ENCODE measurements at places on chromosomes 5 and 9.
A peak's percentile ranks its signal among the peaks of the same experiment; 100 is the strongest.

DNA sequence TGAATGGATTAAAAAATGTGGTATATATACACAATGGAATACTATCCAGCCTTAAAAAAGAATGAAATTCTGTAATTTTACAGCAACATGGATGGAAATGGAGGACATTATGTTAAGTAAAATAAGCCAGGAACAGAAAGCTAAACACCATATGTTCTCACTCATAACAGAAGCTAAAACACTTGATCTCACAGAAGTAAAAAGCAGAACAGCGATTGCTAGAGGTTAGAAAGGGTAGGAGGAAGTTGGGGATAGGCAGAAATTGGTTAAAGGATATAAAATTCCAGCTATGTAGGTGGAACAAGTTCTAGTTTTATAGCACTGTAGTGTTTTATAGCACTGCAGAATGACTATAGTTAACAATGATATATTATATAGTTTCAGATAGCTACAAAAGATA, 15.8 kb downstream of the MARCHF3 start:
- DNase-seq, result no peak

DNA sequence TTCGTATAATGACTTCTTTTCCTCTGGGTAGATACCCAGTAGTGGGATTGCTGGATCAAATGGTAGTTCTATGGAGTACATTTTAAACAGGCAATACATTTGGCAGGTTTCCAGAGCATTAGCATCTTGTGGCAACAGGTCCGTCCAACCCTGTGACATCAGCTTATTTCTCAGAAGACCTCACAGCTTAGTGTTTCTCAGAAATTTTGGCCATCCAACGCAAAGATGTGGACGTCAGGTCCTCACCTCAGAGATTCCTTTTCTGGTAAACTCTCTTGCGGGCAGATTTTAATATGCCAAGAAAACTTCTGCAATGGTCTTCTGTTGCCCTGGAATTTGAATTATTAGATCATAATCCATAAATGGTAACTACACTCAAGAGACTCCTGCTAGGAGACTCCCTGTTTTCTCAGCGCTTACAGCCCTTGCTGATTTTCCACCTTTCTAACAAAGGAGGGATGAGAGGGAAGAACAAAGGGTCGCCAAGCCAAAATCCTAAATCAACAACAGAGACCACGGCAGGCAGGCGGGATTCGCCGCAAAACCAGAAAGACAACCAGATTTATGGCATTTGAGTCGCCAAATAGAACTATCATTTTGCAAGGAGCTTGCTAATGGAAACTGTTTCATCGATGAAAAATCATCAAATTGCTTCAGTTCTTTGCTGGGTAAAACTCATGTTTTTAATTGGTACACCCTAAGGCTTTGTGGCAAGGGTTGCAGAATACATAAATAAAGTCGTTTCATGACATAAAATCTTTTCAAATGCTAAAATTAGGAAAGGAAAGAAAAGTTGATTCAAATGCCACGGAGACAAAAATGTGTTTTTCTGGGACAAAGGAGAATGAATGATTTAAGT, 34.1 kb upstream of the PLPP1 start:
- DNase-seq, result no peak

GRCh38 chr5:133381571-133382365, 230.6 kb downstream of the FSTL4 start:
- DNase-seq, result no peak

- DNase-seq, result no peak
Measured at GRCh38 chr9:101995231-101995630, 256.8 kb upstream of the GRIN3A start.

DNA sequence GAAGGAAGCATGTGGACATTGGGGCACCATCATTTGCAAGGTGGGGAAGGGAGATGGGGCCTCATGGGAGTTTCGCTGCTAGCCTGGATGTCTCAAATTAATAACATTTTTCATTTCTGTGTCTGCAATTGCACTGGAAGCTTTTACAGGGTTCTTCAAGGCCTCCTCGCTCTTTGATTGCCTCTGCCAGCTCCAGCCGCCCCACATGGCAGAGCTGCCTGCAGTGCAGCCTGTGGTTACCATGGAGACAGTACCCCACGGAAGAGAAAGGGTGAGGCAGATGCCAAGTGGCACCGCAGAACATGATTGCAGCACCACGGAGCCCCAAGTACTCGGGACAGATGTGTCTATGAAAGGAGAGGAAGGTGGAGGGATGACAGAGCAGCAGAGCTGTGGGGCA, 25.4 kb downstream of the CTNND2 start:
- no peak for DNase-seq

GRCh38 chr5:106262395-106262794, 1408.3 kb downstream of the EFNA5 start:
- DNase-seq, result no peak

DNA sequence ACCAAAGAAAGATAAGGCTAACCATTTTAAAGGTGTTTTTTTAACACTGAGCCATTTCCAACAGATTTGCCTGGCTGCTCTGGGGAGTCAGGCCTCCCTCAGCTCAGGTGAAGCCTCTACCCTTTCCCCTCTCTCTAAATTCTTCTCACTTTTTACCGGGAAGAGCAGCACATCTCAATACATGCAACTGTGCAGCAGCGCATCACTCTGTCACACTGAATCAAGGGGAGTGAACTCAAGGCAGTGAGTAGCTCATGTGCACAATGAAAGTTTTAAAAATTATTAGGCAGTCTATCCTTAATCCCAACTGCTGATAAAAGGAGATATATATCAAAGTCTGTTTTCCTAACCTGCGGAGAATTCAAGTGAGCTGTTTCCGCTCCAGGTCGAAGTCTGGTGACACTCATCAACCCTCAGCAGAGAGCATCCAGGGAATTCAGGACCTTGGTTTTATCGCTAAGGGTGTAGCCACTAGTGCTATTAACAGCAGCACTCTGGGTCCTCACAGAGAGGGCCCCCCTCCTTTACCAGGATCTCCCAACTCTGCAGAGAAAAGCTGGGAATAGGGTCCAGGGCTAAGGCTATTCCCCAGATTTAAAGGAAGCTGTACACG, 1.0 kb downstream of the CEMIP2 start:
- DNase-seq, result no peak

DNA sequence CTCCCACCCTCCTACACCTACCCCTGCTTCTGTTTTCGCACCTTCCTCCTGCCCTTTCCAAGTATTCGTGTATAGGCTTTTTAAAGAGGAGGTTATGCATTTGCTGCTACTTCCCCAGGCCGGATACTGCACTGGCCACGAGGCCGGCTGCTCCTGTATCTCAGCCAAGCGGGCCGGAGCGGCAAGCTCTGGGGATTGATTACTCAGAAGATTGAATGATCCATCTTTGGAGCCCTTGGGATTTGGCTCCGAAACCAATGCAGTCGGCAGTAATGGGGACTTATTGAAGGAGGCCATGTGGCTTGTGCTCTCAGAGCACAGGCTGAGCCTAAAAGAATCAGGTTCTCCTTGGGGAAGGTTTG, 405.3 kb downstream of the TLE4 start:
- DNase-seq, result no peak

DNA sequence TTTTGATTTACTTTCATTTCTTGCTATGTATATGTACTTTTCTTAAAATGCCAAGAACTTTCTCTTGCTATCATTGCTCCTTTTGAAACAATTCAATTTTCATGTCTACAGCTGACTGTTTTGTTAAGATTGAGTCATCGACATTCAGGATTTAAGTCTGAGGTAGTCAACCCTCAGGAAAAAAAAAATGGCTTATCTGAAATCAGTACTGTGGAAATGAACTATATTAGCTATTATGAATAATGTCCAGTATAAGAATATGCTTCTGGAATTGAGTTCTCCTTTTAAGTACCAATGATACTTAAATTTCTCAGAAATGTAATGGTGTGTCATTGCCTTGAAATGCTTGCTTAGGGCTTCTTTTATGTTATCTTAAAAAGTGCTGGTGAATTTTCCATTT, 37.9 kb downstream of the TNFAIP8 start:
- no peak for DNase-seq

DNA sequence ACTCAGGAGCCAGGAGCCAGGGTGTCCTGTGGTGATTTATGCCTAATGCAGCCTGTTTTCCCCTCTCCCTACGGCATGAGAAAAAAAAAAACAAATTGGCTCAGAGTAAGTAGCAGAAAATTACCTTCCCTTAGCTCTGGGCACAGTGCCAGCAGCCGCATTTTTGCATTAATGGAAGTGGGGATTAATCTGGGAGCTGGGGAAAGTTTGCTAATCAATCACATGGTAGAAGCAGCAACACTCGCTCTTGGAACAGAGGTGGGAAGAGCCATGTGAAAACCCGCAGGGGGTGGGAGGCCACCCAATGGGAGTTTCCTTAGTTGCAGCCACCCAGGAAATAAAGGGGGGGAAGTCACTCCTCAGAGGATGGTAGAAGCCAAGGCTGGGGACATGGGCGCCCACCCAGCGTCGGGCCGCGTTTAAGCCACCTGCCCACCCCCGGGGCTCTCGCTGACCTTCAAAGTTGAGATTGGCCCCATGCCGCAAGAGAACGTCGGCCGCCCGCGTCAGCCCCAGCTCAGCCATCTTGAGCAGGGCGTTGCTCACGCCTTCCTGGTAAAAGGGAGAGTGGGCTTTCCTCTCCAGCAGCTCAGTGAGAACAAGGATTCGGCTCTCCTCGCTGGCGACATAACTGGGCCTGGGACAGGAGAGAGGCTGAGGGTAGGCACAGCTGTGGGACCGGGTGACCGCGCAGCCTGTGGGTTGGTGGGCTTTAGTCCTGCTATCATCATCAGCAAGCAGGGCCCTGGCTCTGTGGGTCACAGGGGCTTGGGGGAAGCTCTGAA, 1.7 kb downstream of the ASB6 start:
- DNase-seq, result no peak

DNA sequence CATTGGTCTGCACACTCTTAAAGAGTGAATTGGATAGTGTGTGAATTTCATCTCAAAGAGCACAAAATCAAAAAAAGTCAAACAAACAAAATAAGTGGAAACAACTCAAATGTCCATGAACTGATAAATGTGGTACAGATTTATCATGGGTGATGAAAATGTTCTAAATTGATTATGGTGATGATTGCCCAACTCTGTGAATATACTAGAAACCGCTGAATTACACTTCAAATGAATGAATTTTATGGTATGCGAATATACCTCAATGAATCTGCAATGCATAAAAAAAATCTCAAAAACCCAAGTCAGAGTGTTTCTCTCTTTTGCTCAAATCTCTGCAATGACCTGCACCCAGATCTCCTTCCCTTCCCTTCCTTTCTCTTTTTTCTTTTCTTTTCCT, 64.0 kb downstream of the PRRC1 start:
- no peak for DNase-seq

DNA sequence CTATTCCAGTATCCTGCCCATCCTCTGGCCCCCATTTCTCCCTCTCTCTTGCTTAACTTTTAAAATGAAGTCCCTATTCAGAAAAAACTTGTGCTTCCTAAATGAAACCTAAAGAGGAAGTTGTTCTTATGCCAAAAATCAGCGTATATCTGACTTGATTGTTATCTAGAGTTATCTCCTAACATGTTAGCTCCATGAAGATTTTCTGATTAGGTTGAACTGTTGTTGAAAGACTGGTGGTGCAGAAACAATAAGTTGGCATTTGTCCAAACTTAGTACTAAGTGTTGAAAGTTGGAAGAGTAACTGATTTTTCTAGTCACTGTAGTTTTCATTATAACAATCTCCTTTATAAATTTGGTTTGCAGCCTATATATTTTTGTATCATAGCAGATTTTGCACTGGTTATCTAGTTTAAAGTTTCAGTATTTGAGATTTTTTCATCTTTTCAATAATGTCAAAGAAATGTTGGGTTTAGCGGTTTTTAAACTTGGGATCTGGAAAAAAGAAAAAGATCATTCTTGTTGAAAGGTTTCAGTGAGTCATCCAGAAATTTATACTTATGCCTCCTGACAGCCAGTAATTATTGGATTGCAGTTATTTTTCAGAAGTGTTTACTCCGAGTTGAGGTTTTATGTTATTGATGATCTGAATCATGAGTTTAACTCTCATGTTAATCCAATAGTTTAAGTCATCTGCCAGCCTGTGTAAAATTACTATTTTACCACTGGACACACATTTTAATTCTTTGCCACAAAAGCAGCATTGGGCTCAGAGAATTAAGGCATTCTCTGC, 60.6 kb downstream of the PAM start:
- no peak for DNase-seq

GRCh38 chr5:170067574-170068170, 38.0 kb upstream of the FOXI1 start:
- DNase-seq, result no peak

DNA sequence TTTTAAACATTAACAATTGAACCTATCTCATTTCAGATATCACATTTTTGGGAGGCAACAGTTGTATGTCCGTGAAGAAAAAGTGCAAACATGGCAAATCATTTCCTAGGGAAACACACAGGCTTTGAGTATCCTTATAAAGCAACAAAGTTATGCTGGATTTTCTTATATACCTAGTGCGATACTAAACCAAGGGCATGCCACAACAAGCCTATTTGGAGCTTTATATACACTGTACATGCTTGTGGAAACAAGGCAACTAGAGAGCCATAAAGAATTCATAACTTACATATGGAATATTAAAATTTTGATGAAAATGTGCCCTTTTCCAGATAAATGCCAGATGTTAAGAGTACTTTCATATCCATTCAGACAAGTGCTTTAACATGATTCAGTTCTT, 191.4 kb downstream of the DCP2 start:
- no peak for DNase-seq

GRCh38 chr5:40734986-40735385, 20.8 kb downstream of the TTC33 start:
- DNase-seq, result no peak

GRCh38 chr5:50406877-50407276, 34.2 kb downstream of the EMB start:
- no peak for DNase-seq

DNA sequence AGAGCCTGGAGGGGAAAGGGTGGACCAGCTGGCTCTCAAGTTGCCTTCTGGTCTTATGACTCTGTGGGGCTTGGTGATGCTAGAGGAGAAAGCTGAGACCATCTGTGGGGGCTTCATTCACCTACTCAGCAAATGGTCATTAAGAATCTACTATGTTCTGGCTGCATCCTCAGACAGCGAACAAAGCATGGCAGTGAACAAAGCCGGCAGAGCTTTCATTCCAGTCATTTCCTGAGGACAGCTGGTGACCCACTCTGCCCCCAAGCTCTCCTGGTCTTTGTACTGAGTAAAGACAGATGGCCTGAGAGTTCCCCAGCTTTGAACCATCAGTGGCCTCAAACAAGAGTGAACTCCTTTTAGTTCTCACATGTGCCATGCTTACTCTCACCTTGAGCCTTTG, 48.0 kb downstream of the FGF1 start:
- DNase-seq, result no peak

GRCh38 chr5:152349683-152350526, 55.2 kb downstream of the NMUR2 start:
- peak; percentile 20 for DNase-seq

GRCh38 chr5:67652201-67652600, 455.6 kb upstream of the CD180 start:
- no peak for DNase-seq

Data from stimulated activated CD4-positive, alpha-beta T cell treated with anti-CD3 and anti-CD28 coated beads, Interleukin-4, amount 100 ng/mL, for 24 hours (primary cell).